ENCODE measurements at places on chromosomes 11 and 22.
A peak's percentile ranks its signal among the peaks of the same experiment; 100 is the strongest.

DNA sequence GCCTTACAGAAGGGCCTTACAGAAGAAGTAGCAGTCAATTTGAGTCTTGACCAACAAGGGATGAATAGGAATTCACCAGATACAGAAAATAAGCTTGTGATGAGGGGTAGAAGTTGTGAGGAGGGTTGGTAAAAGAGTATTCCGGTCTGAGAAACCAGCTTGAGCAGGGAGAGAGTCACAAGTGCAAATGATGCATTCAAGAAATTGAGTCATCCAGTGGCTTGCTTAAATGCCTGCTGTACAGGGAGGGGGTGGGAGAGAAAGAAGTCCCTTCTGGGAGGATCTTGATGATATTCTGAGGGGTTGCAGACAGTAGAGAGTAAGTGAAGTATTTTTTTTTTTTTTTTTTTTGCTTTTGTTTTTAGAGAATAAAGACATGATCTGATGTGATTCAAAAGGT is 9.2 kb downstream of the CCKBR start:
- DNase-seq = no peak

GRCh38 chr11:90737444-90738050 is 514.7 kb upstream of the CHORDC1 start:
- DNase-seq = no peak

- no peak for DNase-seq
These were observed 5.3 kb downstream of the OMP start for GRCh38 chr11:77107950-77108349.

GRCh38 chr11:121615501-121615900 is 162.7 kb upstream of the SORL1-AS1 start:
- no peak for DNase-seq

GRCh38 chr11:33899400-33900037 is 7.6 kb upstream of the LMO2 start:
- DNase-seq = no peak

GRCh38 chr11:86917589-86917988 is 37.6 kb downstream of the FZD4 start:
- DNase-seq = no peak

DNA sequence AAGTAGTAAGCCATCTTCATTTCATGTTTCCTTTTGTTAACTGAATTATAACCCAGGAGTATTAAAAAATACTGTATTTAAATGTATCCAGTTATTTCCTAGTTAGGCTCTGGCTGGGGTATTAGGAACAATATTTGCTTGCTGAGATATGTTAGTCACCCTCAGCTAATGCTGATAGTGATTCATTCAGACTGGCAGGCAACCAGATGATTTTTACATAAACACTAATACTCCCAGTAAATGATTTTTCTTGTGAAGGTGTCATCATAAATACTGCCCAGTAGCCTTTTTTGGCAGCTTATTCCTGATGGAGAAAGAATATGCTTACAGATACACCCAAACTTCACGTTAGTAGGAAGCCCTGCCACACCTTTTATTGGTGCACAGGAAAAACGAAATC is 8.1 kb downstream of the YWHAH start:
- no peak for DNase-seq

- DNase-seq = no peak
These were observed 164.5 kb downstream of the MIAT start for GRCh38 chr22:26821854-26822253.

- DNase-seq = no peak
These were observed 4.5 kb downstream of the ZMAT5 start for GRCh38 chr22:29762263-29762662.

DNA sequence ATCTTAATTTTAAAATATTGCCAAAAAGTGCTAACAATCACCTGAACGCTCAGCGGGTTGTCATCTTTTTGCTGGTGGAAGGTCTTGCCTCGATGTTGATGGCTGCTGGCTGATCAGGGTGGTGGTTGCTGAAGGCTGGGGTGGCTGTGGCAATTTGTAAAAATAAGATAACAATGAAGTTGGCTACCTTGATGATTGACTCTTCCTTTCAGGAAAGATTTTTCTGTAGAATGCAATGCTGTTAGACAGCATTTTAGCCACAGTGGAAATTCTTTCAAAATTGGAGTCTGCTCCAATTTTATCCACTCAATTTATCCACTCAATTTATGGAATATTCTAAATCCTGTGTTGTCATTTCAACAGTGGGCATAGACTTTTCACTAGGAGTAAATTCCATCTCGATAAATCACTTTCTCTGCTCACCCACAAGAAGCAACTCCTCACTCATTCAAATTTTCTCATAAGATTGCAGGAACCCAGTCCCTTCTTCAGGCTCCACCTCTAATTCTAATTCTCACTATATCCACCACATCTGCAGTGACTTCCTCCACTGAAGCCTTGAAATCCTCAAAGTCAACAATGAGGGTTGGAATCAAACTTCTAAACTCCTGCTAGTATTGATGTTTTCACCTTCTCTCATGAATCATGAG is 78.8 kb downstream of the LINC01488 start:
- no peak for DNase-seq

DNA sequence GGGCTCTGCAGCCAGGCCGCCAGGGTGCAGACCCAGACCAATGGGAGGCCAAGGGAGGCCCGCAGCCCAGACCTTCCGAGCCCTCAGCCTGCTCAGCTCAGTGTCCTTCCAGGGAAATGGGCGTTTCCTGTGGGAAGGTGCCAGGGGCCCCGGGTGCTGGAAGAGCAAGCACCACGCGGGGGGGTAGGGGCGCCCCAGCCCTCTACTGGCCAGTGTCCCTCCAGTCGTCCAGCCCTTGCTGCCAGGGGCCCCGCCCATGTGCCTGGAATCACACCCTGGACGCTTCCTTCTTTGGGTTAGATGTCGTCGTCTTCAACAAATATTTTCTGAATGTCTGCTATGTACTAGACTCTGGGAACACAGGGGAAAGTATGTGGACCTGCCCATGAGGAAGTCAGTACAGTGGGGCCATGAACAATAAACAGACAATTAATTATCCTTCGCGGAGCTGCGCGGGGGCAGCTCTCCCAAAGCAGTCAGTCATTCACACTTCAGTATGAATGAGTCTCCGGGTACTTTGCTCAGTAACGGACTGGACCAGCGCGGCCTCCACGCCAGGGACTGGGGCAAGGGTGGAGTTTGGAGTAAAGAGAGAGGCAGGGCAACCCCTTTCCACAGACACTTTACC is 60.2 kb downstream of the CDKN1C start:
- no peak for DNase-seq

- DNase-seq = no peak
These were observed 16.3 kb downstream of the PARVA start for GRCh38 chr11:12393691-12394090.

DNA sequence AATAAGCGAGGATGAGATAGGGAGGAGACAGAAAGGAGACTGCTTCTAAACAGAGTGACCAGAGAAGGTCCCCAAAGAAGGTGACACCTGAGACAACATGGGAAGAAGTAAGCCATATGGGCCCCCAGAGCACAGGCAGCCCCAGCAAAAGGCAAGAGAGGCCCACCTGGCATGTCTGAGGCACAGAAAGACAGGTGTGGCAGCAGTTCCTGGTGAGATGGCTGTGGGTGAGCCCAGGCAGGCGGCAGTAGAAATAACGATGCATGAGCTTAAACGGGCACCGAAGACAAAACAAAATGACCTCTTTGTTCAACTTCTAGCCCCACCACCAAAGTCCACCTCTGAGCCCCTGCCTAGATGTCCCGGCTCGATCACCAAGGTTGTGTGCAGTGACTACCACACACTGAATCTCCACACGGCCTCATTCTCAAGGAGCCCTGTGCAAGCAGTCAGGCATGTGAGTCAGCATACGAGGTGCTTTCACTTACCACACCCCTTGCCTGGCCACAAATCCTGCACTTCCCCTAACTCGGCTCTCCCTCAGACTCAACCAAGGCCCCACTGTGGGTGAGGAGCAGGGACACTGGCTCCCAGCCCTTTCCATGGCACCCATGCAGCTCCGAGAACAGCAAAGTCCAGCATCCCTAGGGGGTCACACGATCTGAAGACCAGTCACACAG is 77.6 kb downstream of the PACSIN2 start:
- peak; percentile 50 for DNase-seq

GRCh38 chr22:17772958-17773605 is 1.2 kb downstream of the BID start:
- no peak for DNase-seq

DNA sequence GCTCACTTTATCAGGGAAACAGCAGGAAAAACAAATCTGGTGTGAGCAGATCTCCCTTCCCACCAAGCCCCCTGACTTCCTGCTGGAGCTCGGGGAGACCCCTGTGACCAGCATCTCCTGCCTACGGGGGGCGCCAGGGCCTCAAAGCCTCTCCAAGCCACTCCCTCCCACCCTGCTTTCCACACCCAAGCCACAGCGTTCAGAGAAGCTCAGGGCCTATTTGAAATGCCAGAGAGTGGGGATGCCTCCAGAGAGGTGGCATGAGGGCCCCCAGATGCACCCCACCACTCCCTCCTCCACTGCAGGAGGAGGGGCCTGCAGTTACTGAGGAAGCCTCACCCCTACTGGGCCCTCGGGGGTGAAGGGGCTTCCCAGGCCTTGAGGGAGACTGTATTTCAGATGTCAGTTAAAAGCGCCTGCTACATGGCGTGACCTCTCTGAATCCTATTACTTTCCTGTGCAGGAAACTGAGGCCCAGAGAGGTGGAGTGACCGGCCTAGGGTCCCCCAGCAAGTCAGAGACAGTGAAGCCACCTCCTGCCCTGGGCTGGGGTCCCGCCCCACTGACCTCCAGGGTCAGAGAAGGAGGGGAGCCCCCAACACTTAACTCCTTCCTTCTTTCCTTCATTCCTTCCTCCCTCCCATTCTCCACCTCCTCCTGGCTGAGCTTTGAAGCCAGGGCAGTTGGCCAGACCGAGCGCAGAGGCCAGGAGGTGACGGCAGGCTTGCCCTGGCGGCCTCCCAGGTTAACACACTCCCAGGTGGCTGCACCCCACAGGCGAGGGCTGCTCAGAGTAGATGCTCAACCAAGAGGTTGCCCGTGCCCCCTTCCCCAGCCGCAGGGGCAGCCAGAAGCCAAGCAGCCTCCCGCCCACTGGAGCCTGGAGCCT is 6.0 kb upstream of the CDKN1C start:
- no peak for DNase-seq

- no peak for DNase-seq
These were observed 855 bp upstream of the MS4A5 start for GRCh38 chr11:60428517-60428916.

DNA sequence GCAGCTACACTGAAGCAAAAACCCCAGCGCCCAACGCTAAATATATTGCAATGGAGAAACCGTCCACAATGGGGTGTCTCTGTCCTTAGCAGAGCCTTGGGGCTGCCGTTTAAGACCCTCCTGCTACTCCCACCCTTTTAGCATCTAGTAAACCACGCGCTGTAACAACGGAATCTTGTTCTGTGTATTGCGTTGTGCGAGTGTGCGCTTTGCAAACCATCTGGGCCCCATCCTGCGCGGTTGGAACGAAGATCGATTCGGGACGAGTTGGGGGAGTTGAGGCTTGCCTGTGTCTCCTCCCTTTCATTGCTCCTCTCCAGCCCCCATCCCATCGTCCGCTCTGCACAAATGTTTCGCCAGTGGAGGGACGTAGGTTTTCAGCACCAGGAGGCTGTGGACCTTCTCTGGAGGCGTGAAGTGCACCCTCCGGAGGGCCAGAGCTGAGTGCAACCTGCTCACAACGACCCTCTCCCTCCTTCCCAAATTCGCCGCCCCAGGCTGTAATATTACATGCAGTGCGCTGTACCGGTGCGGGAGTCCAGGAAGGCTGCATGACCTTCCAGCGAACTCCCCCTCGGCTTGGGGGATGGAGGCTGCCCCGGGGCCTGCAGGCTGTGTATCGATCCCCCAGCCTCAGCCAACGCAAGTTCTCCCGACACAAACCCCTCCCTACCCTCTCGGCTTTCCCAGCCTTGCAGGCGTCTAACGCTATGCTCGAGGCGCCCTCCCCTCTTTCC is 1.6 kb upstream of the KMT2A start:
- peak; percentile 64 for DNase-seq

DNA sequence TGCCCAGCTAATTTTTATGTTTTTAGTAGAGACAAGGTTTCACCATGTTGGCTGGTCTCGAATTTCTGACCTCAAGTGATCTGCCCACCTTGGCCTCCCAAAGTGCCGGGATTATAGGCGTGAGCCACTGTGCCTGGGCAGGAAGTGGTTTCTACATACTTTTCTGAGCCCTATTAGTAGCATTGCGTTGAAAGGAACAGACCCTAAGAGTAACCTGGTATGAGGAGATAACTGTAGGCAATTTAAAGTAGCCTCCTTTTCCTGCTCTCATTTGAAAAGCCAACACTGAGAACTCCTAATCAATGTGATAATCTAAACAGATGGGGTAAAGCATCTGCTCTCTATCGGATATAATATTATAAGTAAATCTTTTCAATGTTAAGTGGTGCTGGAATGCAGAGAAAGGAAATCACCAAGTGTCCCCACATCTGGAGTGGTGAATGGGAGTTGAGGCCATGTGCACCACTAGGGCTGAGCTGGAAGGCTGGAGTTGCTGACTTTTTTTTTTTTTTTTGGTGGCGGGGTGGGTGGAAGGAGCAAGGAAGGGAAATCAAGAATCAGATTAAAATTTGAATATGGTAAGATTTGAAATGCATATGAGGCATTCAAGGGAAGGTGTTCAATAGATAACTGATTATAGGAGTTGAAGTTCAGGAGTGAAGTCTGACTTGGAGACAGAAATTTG is 20.7 kb downstream of the PDHX start:
- DNase-seq = no peak

DNA sequence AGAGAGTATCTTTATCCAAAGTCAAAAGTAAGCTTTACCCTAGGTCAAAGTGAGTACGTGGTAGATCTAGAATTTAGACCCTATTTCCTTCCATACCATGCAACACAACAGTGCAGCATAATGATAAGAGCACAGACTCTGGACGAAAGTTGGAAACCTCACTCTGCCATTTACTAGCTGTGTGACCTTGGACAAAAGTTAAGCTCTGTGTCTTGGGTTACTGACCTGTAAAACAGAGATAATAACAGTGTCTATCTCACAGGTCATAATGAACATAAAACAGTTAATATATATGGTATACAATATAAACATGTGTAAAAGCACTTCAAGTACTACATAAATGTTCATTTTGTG is 13.6 kb upstream of the CHRNA10 start:
- DNase-seq = no peak

DNA sequence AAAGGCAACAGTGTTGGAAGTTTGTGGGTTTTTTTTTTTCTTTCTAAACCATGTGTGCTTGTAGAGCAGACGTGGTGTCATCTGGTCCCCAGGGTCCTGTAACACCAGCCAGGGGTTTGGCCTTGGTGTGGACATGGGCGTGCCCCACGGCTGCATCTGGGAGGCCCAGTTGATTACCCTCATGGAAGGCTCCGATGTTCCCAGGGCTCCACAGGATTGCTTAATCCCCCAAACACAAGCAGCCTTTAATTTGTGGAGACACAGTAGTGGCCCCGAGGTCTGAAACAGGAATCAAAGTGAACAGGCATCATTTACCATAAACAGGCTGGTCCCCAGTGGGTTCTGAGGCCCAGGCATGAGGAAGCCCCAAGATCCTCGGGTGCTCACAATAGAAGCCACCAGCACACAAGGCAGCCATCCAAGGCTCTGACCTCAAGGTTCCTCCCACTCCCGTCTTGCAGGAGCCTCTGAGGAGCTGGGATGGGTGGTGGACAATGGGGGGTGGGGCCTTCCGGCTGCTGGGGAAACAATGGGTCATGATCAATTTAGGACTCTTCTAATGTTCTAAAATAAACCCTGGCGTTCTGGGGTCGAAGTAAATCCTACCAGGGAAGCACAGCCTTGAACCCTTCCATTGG is 115.0 kb upstream of the CD82 start:
- DNase-seq = no peak
